MCF 10A (cell line): ENCODE measurements at places on chromosomes 4 and X. TPM values are rescaled to one million over a fixed set of nuclear protein-coding genes. Genes with fewer than 3 reads are reported as not detected.

Gene MED28
- 31.8 and 32.1 TPM in 2 replicates for total RNA-seq

Gene SCD5
- 3.5 and 3.6 TPM in 2 replicates for total RNA-seq

Gene BMX
- total RNA-seq = not detected in 2 replicates

Gene MAD2L1
- 16.2 and 26.8 TPM in 2 replicates for total RNA-seq

Gene PLP1
- total RNA-seq = not detected in 2 replicates

Gene MSX1
- 3.6 and 3.9 TPM in 2 replicates for total RNA-seq

Gene RENBP
- total RNA-seq = 0.23 TPM in 1 of 2 replicates, not detected in the other

Gene CXCL11
- not detected in 2 replicates for total RNA-seq

Gene CXCR3
- total RNA-seq = not detected in 2 replicates

Gene GPRIN3
- not detected in 2 replicates for total RNA-seq

Gene DNAAF6
- not detected in 2 replicates for total RNA-seq

Gene RAB39B
- total RNA-seq = 5.0 and 6.0 TPM in 2 replicates

Gene PCDH10
- not detected in 2 replicates for total RNA-seq

Gene AP1AR
- total RNA-seq = 38.4 and 39.7 TPM in 2 replicates

Gene MAGEA10
- total RNA-seq = not detected in 2 replicates

Gene SGCB
- 27.0 and 28.2 TPM in 2 replicates for total RNA-seq

Gene AMBN
- total RNA-seq = not detected in 2 replicates

Gene TMEM31
- not detected in 2 replicates for total RNA-seq

Gene RHOH
- not detected in 2 replicates for total RNA-seq

Gene GC
- total RNA-seq = not detected in 2 replicates

Gene MAGEA1
- not detected in 2 replicates for total RNA-seq

Gene FGFBP2
- not detected in 2 replicates for total RNA-seq
